ENCODE measurements at places on chromosomes 11 and 22.

GRCh38 chr11:60634126-60634525 is 65.3 kb upstream of the MS4A8 start:
- no peak for DNase-seq

DNA sequence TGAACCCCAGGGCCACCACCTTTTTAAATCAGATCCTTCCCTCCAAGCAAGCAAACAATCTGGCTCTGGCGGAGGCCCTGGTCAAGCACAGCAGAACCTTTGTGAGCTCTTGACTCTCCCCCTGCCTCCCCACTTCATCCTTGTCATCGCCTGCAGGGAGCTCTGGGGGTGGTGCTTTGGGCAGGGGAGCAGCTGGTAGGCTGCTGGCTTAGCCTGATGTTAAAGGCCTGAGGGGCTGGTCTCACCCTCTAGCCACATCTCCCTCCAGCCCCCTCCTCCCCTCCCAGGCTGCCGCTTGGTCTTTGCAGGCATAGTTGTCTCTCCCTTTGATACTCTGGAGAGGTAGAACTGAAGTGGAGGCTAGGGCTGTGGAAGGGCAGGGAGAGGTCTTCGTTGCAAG is 50.9 kb downstream of the THAP12 start:
- no peak for DNase-seq

DNA sequence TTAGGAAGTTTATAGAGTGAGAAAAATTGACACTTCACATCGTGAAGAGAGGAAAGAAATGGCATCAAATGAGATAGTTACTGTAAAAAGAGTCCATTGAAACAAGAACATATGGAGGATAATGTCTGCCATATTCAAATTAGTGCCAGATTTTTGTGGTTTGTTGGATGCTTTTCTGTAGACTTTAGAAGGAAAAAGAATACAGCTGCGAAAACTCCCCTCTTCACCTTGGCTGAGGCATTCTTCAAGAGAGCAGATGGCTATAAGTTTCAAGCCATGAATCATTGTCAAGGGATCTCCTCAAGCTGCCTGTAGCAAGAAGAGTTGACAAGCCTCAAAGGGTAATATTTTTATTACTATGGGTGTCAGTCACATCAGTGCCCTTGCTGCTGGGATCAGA is 507.4 kb upstream of the RAG2 start:
- DNase-seq = no peak

- no peak for DNase-seq
Measured at GRCh38 chr22:28952857-28953256, 69.5 kb downstream of the ZNRF3 start.

DNA sequence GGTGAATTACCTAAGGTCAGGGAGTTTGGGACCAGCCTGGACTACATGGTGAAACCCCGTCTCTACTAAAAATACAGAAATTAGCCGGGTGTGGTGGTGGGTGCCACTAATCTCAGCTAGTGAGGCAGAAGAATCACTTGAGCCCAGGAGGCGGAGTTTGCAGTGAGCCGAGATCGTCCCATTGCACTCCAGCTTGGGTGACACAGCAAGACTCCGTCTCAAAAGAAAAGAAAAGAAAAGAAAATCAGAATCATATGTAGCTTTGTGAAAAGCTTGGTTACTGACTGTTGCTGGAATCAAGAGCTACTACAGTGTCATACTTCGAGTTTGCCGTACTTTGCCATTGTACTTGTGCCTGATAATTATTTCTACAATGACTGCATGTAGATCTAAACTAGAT is 4.2 kb upstream of the TMEM135 start:
- no peak for DNase-seq

- DNase-seq = no peak
Measured at GRCh38 chr22:43945632-43946383, 9.4 kb upstream of the SAMM50 start.

DNA sequence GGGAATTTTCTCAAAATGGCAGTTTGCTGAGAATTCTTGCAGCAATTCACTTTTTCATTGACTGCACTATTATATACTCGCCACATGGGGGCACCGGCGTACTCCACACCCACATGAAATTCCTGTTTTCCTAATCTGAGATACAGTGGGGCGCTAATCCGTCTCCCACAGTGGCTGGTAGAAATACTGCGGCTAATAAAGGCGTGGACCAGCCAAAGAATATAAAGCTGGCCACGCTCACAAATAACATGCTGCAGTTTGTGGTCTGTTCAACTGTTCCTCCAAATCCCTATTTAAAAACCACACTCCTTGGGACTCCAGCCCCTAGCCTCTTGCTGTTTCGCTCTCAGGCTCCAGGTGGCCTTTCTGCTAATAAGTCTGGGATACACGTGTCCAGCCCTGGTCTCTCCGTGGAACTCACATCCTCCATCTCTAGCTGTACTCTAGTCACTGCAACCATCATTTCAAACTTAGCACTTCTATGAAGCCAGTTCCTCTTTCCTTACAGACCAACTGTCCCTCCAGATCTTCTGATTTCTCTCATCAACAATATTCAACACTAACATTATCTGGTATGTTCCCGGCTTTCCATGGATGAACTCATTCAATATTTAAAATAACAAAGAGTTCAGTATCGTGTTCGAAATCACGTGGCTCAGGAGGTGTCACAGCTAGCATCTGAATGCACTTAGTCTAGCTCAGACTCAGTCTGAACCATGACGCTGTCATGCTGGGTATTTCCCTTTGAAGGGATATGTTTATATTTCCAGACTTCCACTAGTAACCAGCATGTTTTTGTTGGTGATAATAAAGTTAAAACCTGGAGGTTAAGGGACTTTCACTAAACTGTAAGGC is 22.0 kb downstream of the TBRG1 start:
- DNase-seq = peak; percentile 85
